CD4-positive, CD25-positive, alpha-beta regulatory T cell (primary cell): ENCODE measurements at places on chromosomes 4 and X. TPM values are rescaled to one million over a fixed set of nuclear protein-coding genes. Genes with fewer than 3 reads are reported as not detected.
A peak's percentile ranks its signal among the peaks of the same experiment; 100 is the strongest.

DNA sequence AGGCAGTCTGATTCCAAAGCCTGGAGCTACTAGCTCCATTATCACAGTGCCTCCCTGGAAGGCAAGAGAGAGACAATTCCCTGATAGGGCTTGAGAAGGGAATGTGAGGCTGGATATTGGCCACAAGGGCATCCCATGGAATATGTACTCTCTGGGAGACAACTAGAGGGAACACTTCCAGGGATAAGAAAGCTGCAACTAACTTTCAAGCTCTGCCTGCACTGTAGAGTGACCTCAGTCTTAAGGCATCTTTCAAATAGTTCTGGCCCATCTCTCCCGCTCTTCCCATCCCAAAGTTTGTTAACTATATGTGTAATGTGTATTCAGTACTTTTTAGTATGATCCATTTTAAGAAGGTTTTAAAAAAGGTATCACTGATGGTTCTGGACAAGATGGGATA lies 13.1 kb upstream of the RNF212 start:
- DNase-seq, result no peak

- peak; percentile 32 for DNase-seq
These were observed 46.2 kb downstream of the SMARCA5 start for GRCh38 chr4:143559757-143560147.

Gene ZAR1
- total RNA-seq, result not detected

Gene CACNA1F
- total RNA-seq, result 0.69 TPM

Gene HTRA3
- not detected for total RNA-seq
